Activated T-cell treated with anti-CD3 and anti-CD28 coated beads, Interleukin-2, amount 50 U/mL, for 48 hours (primary cell): ENCODE measurements at places on chromosomes 1 and 21.

DNA sequence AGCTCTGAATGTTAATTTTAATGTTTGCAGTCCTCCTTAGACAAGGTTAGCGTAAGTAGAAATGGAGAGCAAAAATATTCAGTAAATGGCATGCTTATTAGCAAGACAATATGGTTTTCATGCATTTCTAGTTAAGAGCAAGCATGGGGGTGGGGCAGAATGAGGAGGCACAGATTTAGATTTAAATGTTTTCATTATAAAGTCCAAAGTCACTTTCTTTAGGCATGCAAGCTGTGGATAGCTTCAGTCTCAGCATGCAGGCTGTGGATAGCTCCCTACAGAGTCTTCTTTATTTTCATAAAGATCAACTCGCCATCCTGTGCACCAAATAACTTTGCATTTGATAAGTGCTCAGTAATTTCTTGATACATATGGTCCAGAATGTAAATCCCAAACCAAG, 1294.5 kb upstream of the ADGRL2 start:
- DNase-seq = no peak

DNA sequence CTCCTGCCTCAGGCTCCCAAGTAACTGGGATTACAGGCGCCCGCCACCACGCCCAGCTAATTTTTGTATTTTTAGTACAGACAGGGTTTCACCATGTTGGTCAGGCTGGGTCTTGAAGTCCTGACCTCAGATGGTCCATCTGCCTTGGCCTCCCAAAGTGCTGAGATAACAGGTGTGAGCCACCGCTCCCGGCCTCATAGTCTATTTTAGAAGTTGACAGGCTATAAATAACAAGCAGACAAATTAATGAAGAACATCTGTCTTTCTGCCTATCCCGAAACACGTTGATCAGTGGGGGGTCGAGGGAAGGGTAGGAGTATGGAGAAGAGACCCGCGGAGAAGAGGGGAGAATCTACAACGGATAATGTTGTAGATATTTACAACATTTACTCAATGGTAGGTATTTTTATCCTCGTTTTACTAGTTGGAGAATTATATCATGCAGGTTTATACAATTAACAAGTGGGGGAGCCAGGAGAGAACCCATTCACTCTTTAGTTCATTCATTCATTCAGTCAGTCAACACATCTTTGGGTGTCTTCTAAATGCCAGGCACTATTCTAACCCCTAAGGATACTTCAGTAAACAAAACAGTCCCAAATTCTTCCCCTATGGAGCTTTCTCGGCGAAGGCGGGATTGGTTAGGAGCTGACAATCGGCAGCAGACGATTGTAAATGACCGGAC, 497 bp upstream of the IFNAR2 start:
- DNase-seq = no peak

- peak; percentile 86 for DNase-seq
Observed at GRCh38 chr1:2231532-2232254, 3.6 kb downstream of the SKI start.

GRCh38 chr1:9180111-9180819, 51.4 kb upstream of the GPR157 start:
- DNase-seq = no peak

- DNase-seq = no peak
Observed at GRCh38 chr21:23093259-23093658, 2095.1 kb downstream of the NCAM2 start.

DNA sequence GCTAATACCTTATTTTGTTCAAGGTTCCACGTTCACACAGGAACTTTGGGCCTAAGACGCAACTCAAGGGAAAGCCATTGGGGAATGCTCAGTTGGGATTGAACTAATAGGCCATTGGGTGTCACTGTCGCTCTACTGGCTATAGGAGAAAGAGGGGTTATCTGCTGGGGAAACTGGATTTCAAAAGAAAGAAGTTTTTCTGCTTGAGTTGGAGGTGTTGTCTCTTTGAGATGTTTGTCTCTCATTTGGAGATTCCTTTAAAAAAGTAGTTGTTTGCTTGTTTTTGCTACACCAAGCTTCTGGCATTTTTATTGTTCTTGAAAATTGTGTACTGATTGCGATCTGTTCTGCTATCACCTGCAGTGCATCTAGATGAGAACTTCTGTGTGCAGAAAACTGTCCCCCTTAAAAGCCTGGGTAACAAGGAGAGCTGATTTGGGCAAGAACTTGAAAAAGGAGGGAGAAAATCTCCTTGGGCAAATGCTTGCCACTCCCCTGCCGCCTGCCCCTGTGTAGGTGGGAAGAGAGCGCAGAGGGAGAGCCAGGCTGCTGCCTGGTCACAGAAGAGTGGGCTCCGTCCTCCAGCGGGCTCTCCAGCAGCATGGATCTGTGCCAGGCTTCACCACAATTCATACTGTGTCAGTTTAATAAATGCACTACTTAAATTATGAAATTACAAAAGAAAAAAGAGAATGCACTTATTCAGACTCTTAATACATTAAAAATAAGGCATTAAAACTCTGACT, 39.9 kb downstream of the PEX14 start:
- DNase-seq = no peak

- no peak for DNase-seq
Observed at GRCh38 chr1:172185211-172185610, 235.3 kb upstream of the C1orf105 start.

GRCh38 chr21:33939226-33939625, 23.6 kb upstream of the ATP5PO start:
- DNase-seq = no peak

DNA sequence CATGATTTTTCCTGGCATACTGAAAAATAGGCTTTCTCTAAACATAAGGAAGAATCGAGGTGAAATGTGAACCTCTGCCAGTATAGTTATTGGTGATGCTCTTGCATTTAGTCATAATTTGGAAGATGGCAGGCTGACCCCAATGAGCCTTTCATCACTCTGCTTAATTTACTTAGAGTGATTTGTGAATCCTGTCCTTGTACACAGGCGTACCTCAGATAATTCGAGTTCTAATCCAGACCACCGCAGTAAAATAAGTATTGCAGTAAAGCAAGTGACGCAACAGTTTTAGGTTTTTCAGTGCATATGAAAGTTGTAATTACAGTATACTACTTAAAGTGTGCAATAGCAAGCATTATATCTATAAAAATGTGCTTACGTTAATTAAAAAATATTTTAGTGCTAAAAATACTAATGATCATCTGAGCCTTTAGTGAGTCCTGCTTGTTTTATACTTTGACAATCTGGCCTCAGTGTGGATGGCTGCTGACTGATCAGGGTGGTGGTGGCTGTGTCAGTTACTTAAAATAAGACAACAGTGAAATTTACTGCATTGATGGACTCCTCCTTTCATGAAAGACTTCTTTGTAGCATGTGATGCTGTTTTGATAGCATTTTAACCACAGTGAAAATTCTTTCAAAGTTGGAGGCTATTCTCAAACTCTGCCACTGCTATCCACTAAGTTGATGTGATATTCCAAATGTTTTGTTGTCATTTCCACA, 1.7 kb downstream of the PKNOX1 start:
- DNase-seq = no peak

GRCh38 chr1:232764458-232765251, 40.6 kb upstream of the MAP10 start:
- no peak for DNase-seq

DNA sequence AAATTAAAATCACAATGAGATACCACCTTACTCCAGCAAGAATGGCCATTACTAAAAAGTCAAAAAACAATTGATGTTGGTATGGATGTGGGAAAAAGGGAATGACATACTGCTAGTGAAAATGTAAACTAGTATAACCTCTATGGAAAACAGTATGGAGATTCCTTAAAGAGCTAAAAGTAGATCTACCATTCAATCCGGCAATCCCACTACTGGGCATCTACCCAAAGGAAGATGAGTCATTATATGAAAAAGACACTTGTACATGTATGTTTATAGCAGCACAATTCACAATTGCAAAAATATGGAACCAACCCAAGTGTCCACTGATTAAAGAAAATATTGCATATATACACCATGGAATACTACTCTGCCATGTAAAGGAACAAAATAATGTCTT, 37.2 kb downstream of the SUSD4 start:
- no peak for DNase-seq

DNA sequence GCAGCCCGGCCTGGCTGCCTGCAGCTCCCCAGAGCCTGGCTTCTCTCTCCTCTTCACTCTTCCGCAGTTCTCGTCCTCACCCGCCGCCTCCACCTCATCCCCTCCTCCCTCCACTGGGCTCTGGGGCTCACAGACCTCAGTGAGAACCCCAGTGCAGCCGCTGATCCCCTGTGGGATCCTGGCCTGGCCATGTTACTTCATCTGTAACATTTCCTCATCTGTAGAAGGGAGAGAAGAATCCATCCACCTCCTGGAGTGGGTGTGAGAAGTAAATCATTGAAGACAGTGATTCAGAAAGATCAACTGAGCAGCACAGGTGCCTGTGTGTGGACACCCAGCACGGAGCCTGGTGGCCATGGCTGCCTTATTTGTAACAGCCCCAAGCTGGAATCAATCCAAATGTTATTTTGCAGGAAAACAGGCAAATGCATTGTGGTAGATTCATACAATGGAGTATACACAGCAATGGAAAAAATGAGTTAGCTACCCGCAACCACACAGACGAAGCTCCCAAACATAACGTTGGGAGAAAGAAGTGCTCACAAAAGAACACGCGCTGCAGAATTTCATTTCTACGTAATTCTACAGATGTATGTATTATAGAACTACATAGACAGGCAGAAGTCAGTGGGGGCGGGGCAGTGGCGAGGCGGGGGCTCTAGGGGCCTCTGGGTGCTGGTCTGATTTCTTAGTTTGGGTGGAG, 8.7 kb downstream of the LAPTM5 start:
- peak; percentile 69 for DNase-seq

DNA sequence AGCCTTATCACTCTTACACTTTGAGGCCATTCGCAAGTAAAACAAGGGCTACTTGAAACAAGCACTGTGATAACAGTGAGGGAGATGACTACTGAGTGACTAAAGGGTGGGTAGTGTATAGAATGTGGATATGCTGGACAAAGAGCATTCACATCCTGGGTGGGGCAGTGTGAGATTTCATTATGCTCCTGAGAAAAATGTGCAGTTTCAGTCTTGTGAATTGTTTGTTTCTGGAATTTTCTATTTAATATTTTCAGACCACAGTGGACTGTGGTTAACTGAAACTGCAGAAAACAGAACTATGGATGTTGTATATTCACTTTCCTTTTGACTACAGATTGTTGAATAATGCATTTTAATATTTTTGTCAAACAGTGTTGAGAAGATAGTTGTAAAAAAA, 25.1 kb upstream of the B3GALT2 start:
- DNase-seq = no peak

DNA sequence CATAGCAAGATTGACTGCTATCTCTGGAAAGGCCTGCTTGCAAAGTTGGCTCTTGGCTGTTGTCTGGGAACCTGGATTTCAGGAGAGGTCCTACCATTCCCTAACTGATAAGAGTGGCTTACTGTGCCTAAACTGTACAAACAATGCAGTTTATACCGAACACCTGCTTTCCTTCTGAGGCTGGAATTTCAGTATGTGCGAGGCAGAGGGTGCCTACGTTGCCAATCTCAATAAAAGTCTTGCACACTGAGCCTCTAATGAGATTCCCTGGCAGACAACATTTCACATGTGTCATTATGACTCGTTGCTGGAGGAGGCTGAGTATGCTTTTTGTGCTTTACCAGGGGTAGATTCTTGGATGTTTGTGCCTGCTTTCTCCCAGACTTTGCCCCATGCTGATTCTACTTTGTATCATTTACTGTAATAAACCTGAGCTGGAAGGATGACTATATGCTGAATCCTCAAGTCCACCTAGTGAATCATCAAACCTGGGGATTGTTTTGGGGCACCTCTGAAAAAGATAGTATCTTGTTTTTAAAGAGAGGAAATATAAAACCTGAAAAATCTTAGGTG, 58.9 kb upstream of the GNG4 start:
- peak; percentile 24 for DNase-seq

GRCh38 chr1:235296729-235297128, 31.2 kb downstream of the ARID4B start:
- DNase-seq = no peak

DNA sequence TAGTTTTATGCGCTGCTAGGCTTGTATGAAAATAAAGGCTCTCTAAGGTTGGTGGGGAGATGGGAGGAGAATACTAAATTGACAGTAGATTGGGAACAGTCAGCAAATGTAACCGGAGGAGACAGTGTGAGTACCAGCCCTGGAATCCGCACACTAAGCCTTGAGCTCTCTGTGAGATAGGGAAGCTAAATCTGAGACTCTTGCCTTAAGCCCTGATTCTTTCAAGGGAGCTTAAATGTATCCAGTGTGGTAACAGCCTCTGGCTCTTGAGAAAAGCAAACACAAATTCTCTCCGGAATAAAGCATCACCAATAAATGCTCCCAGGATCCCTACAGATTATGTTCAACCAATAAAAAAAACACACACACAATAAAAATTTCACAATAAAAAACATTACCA, 33.0 kb upstream of the PDPN start:
- no peak for DNase-seq

GRCh38 chr1:163307479-163308171, 14.1 kb upstream of the NUF2 start:
- DNase-seq = no peak

GRCh38 chr1:182080955-182081582, 19.6 kb upstream of the ZNF648 start:
- no peak for DNase-seq

GRCh38 chr1:89609781-89610456, 23.0 kb upstream of the LRRC8C start:
- peak; percentile 78 for DNase-seq

- DNase-seq = no peak
Observed at GRCh38 chr1:46735708-46736324, 16.9 kb upstream of the EFCAB14 start.

- no peak for DNase-seq
Observed at GRCh38 chr1:109256971-109257681, 7.8 kb downstream of the CELSR2 start.

DNA sequence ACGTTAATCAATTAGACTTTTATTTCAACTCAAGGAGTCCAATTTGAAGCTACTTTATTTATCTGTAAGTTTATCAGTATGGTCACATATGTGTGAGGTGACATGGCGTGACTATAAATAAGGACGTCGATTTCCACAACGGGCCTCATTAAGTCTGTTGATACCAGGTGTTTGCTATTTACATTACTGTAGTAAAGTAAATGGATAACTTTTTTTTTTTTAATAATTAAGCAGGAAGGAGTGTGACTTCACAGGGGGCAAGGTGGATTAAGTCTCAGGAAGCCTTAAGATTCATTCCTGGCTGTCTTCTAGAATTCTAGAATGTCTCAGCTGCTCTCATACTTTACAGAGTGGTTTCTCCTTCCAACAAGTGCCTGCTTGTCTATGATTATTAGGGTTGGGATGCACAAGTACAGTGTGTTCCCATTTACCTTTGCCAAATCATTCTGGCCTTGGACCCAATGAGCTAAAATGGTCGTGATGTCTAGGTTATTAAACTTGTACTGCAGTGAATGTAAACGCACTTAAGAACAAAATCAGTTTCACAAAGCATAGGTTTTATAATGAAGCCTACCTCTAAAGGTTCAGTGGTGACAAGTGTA, 15.5 kb downstream of the MAP3K7CL start:
- no peak for DNase-seq

- no peak for DNase-seq
Observed at GRCh38 chr1:96374076-96374762, 347.4 kb upstream of the PTBP2 start.
